Stimulated activated CD8-positive, alpha-beta memory T cell treated with anti-CD3 and anti-CD28 coated beads, Interleukin-12 subunit alpha, Interleukin-12 subunit beta, amount 100 ng/mL, for 1 hour (primary cell): ENCODE measurements at places on chromosomes 7 and 10.
A peak's percentile ranks its signal among the peaks of the same experiment; 100 is the strongest.

DNA sequence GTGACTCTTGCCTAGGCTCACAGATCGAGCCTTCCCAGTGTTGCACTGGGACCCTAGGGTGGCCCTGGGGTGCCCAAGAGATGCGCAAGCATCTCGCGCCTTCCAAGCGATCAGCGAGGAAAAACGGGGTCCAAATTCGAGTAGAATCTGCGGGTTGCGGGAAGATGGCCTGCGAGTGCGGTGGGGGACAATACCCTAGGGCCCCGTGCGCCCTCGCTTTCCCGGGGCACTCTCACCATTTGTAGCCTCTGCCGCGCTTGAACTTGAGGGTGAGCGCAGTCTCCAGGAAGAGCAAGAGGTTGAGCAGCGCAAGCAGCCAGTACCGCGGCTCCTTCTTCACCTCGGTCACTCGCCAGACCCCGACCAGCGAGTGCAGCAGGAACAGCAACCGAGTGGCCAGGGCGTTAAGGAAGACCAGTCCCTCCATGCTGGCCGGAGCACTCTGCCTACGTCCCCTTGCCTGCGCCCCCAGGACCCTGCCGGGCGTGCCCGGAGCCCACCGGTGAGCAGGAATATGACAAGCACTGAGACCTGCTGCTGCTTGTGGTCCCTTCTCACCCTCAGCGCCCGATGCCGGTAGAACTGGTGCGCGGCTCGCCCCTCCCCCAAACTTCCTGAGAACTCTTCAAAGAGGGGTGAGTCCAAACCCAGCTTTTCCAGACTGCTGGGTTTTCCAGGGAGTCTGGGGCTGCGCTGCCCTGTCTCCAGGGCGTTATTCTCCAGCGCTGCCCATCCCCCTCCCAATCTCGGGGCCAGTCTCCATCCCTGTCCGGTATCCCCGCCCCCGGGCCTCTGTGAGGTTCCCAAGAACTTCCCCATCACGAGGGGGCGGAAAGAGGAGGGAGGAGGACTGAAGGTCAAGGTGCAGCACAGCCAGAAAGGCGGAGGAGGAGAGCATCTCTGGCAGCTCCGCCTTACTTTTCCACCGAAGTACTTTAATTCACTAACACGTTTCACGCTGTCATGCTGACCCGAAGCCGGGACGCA lies at the start of gene TMEM26:
TMEM26 (minus strand) TSS at position 727 of the 987 bp plus-strand sequence; CDS start at position 427, 300 bp downstream.
- DNase-seq = no peak

DNA sequence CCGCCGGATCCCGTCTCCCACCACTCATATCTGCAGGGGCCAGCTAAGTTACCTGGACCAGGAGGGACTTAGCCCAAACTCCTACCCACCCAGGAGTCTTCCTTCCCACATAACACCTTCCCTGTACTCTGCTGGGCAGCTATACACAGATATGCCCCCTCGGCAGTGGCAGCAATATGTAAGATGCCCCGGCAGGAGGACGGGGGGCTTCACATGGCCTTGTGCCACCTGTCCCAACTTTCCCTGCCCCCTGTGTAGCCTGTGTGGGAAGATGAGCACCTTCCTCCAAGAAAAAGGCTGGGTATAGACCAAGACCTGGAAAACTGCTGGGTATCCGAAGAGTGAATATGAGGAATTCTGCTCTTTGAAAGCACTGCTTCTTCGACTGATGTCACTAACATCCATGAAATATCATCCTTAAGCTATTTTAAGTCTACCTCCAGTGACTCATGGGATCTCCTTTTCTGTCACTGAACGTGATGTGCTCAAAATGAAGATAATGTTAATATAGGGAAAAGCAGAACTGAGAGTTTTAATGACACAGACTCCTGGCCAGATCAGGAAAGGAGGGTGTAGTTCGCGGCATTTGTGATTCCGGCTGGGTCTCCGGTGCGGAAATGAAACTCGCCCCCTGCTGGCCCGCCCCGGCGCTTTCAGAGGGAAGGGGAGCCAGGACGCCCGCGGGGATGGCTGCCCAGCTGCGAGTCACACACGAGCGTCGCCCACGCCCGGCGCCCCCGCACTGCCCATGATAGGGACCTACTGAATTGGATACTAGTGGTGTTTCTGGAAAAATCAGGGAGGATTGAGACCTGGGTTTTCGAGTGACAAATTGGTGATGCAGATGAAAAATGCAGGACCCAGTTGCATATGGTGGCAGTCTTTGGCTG lies 256.9 kb upstream of the NFE2L3 start:
- peak; percentile 36 for DNase-seq

- no peak for DNase-seq
These were observed 9.0 kb upstream of the SMNDC1 start for GRCh38 chr10:110313674-110314073.

DNA sequence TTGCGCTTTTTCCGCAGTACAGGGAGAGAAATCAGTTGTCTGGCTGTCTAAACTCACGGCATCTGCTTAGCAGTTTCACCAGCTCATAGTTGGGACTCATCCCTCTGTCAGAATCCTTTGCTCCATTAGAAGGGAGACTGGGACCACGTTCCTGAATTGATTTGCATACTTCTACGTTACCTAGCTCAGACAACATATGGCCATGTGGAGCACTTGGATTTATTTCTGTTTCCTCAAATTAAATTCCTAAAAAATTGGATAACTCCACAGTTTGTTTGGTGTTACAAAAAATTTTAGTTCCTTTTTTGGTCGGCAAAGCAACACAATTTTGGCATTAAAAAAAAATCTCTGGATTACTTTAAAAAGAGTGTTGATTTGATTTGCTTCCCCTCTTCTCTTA lies 614.0 kb downstream of the AUTS2 start:
- DNase-seq = no peak

GRCh38 chr7:78487464-78487863 lies 688.9 kb downstream of the PHTF2 start:
- DNase-seq = no peak

- DNase-seq = no peak
These were observed 87.9 kb downstream of the KCND2 start for GRCh38 chr7:120360918-120361317.

DNA sequence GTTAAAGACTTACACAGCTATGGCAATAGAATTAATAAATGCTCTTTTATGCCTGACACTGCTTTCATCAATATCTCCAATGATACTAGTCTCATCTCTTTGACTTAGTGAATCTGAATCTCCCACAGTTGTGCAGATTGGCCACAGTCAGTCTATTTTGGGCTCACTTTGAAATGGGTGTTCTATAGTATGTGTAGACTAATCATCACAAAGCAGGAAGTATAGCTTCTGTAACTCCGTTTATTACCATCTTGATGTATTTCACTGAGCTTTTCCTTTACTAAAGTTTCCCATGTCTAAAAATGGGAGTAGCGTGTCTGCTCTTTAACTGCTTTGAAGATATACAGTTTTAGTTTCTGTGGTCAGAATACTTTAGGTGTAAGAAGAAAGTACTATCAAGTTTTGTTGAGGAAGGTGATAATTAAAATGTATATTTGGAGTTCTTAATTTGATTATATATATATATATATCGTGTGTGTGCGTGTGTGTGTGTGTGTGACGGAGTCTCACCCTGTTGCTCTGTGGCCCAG lies 70.1 kb downstream of the ST7 start:
- no peak for DNase-seq

- DNase-seq = no peak
These were observed 83.2 kb downstream of the FRMD4A start for GRCh38 chr10:14247377-14248116.

- no peak for DNase-seq
These were observed 29.4 kb upstream of the SLF2 start for GRCh38 chr10:100883312-100883821.

- no peak for DNase-seq
These were observed 661.6 kb upstream of the NRG3 start for GRCh38 chr10:81213370-81213769.

DNA sequence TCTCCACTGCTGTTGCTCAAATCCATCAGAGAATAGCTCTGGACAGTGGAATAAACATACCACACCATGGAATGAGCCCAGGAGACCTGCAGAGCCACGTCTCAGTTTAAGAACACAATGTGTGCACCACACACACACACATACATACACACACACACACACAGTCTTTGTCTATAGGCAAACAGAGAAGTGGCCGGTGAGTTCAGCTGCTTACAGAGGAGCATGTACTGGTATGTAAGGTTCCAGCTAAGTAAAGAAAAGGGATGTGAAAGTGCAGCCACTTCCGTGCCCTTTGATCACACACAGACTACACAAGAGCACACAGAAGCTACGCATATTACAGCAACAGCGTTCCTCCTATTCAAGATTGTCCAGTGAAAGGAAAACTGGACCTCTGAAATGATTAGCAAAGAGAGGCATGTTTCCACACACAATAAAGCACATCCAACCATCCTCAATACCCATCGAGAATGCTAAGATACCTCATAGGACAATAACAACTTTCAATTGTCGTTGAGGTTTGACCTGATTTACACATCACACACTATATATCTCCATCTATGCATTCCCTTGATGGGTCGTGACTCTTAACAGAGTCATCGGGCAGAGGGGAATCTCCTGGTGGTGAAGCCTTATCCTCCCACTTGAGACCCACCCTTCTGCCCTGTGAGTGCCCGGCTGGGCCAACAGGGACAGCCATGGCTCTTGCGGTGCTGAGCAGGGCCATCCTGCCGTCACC lies 23.6 kb downstream of the SLC35B4 start:
- no peak for DNase-seq

DNA sequence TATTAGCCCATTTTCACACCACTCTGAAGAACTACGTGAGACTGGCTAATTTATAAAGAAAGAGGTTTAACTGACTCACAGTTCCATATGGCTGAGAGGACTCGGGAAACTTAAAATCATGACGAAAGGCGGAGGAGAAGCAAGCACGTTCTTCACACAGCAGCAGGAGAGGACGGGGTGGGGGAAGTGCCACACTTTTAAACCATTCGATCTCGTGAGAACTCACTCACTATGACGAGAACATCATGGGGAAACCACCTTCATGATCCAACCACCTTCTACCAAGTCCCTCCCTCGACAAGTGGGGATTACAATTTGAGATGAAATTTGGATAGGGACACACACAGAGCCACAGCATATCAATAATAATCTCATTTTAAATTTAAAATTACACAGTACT lies 80.2 kb downstream of the VWDE start:
- no peak for DNase-seq

DNA sequence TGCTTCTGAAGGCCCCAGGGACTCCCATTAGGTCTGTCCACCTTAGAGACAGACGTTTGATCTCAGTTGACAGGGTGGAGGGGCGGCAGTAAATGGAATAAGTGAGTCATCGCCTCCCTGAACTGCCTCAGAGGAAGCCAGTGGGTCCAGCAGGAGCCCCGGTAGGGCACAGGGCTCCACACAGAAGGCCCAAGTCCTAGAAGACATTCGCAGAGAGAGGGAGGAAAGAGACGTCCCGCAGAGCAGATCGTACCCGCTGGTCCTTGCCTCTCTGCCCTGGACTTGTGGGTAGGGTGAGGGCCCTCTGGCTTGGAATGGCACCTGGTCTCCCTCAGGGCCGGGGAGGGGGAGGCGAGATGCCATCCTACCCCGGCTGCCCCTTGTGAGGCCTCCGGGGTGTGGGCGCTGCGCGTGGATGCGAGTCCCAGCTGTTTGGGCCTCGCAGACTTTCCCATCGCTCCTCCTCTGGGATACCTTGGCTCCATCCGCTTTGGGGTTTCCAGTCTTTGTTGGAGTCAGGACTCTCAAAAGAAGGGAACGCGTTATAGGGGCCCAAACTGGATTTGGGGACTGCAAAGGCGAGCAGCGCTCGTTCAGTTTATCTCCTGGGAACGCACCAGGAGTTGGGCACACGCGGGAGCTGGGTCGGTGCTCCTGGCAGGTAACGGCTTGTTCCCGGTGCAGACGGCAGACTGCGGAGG lies 5.1 kb downstream of the TLX1 start:
- DNase-seq = no peak

DNA sequence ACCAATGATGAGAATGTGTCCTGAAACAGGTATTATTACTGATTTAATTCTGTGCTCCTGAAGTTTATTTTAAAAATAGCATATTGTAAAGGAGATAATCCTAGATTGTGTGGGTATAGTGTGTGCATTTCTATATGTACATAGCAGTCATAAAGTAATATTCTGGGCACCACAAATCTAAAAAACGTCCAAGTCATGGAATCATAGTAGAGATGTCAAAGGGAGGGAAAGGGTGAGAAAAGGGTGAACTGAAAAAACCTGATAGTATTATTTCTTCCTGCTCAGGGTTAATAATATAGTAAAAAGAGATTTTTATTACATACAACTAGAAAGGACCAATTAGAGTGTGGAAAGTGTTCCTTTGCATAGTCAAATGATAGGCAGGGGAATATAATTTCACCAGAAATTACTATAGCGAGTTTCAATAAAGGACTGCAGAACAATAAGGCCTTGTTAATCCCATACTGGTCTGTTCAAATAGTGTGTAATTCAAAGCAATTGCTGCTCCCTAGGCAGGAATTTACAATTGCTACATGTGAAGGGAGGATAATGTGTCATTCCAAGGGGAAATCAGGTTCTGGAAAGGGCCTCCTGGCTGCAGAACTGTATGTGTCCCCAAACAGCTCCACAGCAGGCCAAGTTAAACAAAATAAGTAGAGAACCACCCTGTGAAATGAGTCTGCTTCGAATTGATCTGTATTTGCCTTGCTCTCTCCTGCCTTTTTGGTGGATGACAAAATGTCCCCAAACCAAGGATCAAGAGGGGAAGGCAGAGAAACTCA lies 42.5 kb upstream of the KMT2E start:
- no peak for DNase-seq

GRCh38 chr10:52965509-52965908 lies 192.9 kb upstream of the MBL2 start:
- DNase-seq = no peak

- no peak for DNase-seq
These were observed 25.8 kb downstream of the POLL start for GRCh38 chr10:101562231-101562630.

- no peak for DNase-seq
These were observed 37.4 kb downstream of the RASGEF1A start for GRCh38 chr10:43229208-43230061.

- no peak for DNase-seq
These were observed 265.1 kb upstream of the KLF14 start for GRCh38 chr7:130998993-130999602.

GRCh38 chr10:122062831-122063674 lies 74.1 kb downstream of the TACC2 start:
- no peak for DNase-seq

GRCh38 chr7:51102828-51103227 lies 213.8 kb downstream of the COBL start:
- DNase-seq = no peak

- DNase-seq = no peak
These were observed 50.4 kb upstream of the WNT16 start for GRCh38 chr7:121278120-121279021.

GRCh38 chr10:92381543-92381954 lies 90.6 kb downstream of the MARCHF5 start:
- DNase-seq = no peak
